C1 segment of cervical spinal cord (tissue), 14 donors: ENCODE measurements at places on chromosomes 5 and 9.

DNA sequence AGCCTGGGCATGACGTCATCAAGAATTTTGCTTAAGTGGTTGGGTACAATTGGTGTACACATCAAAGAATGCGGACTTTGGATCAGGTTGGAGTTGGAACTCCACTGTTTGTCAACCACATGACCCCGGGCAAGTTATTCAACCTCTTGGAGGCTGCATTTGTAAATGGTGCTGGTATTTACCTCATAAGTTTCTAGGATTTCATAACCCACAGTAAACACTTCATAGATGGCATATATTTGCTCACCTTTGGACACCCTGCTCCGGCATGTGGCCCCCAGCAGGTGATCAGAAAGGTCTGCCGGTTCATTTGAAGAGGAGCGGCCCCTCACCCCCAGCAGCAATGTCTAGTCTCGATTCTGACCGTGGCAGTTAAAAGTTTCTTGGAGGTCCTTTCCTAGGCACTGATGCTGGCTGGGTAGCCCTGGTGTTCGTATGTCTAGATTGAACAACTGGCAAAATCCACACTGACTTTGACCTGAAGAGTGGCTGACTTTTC lies 60.6 kb downstream of the IL6ST start:
- no peak for DNase-seq

DNA sequence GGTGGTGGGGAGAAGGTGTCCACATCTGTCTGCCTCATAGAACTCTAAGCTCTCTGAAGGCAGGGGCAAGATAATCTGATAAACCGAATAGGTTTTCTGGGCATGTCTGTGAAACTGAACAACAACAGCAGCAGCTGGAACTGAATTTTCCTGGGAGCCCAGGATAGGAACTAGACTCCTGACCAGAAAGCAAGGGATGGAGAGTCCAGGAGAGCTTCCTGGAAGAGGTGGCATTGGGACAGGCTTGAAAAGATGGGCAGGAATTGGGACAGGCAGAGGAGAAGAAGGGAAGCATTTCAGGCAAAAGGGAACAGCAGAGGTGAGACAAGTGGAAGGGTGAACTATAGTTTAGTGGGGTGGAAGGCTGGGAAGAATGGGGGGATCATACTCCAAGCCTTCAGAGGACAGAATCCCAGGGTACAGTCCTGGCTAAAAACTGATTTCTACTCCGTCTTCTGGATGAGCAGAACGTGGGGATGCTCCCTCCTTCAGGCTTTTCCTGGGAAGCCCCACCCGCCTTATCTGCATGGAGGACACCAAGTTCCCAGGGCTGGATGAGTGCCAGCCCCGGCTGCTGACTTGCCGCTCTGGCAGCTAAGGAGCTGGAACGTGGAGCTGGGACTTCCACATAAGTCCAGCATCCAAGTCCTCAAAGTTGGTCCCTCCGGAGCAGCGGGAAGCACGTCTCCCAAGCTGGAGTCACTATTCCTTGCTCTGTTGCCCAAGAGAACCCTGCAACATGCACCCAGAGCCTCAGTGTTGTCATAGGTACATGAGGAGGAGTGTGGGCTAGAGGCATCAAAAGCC lies 13.9 kb upstream of the KIF12 start:
- DNase-seq: no peak

DNA sequence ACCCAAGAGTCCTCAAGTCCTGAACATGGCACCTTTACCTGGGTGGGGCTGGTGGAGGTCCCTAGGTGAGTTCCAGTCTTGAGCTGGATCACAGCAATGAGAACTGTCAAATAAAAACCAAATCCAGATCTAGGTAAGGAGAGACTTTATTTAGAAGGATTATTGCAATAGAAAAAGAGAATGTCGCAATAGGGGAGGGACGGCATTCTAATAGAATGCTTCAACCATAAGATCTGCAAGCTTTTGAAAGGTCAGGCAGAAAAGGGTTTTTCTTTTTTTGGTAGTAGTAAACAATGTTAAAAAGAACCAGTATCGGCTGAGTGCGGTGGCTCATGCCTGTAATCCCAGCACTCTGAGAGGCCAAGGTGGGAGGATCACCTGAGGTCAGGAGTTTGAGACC lies 5.2 kb upstream of the GCNT1 start:
- no peak for DNase-seq

GRCh38 chr5:44935262-44935661 lies 126.5 kb downstream of the MRPS30 start:
- DNase-seq: no peak

DNA sequence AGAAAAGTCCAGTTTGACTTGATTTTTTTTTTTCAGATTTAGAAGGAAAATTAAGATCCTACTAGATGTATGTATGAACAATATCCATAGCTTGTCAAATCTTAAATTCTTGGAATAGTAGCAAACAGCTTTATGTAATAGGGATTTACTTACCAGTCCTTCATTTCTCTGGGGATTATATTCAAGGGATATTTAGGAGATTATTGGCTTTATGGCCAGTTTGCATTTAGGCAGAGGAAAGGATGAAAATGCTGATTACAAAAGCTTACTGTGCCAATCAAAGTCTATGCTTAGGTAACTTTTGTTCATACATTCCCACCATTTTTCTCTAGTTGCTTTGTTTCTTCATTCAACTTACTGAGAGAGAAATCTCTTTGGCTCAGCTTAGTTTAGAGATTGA lies 47.9 kb downstream of the MAST4 start:
- no peak for DNase-seq

GRCh38 chr5:89043676-89044075 lies 160.7 kb upstream of the MEF2C start:
- no peak for DNase-seq

GRCh38 chr5:32173267-32174010 lies 680 bp downstream of the GOLPH3 start:
- DNase-seq: peak; percentile 48
